Nephron progenitor cell (in vitro differentiated cells): ENCODE measurements at places on chromosomes 2 and 18.

- DNase-seq = no peak
These were observed 10.8 kb downstream of the GBX2 start for GRCh38 chr2:236157366-236157765.

DNA sequence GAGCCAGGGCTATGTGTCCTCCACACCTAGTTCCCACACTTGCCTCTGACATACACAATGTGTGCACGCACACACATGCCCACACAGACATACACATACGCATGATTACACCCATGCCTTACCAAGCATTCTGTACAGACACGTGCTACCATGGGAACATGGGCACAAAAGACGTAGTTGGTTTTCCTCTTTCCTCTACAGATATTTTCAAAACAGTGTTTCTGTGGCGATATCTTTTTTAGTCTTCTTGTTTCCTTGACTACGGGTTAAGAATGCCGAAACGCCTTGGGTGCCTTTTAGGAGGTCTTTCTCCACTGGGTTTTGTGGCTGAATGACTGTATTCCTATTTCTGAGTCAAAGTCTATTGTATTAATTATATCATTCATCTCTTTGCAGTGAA, 75.5 kb upstream of the SPTBN1 start:
- no peak for DNase-seq

DNA sequence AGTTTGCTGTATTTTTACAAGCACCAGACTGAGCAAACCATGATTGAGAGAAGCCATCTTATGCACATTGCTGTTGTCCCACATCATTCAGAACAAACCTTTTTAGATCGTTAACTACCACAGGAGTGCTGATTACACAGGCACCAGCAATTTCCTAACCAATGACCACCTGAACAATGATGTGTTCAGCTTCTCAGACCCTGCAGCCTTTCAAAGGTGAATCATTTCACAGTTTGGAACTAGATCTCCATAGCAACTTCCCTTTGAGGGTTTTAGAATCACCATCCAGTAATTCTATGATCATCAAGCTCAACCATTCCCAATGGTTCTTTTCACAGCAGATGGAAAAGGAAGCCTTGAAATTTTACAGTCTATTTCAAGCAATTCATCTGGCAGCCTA, 71.4 kb downstream of the OLA1 start:
- DNase-seq = no peak

DNA sequence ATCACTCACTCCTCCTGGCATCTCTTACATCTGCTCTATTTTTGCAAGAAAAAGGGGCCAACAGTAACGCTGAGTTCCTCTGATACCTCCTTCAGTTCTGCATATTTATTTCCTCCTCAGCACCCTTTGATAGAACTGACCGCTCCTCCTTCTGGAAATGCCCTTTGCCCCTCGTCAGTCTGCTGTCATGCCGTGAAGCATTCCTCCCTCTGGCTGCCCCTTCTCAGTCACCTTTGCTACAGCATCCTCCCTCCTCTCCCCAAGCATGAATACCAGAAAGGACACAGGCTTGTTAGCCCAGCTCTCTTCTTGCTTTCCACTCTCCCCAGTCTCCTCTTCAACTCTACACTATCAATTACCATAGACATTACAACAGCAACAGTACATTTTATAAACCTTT, 135.4 kb downstream of the NBAS start:
- peak; percentile 33 for DNase-seq

- no peak for DNase-seq
These were observed 84.5 kb upstream of the ODC1 start for GRCh38 chr2:10532638-10533101.

DNA sequence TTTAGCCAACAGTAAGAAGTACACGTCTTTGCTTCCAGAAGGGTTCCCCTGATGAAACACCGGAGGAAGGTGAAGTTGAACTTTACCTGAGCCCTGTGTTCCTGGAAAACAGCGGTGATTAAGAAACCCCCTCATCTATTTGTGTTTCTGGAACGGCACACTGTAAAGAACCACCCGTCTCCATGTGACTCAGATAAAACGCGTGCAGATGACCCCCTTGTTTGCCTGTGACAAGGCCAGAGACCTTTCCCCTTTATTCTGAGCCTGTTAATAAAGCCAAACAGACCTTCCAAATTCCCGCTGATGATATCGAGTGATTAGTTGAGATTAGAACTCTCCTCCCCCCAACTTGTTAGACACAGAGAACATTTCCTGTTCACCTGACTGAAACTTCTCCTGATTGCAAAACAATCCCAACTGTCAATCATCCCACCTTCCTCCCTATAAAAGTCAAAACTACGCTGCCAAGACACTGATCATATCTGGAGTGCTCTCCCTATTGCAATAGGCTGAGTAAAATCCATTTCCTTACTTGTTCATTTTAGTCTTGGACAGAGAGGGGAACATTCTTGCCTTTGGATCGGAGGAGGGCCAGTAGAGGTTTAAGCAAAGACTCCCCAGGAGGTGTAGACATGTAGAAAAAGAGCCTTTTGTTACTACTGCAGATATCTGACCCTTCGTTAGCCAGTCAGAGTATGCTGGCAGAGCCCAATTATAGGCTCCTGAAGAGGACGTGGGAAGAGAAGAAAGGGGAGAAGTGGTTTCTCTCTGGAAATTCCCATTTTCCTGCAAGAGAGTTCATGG, 914 bp upstream of the IWS1 start:
- no peak for DNase-seq

DNA sequence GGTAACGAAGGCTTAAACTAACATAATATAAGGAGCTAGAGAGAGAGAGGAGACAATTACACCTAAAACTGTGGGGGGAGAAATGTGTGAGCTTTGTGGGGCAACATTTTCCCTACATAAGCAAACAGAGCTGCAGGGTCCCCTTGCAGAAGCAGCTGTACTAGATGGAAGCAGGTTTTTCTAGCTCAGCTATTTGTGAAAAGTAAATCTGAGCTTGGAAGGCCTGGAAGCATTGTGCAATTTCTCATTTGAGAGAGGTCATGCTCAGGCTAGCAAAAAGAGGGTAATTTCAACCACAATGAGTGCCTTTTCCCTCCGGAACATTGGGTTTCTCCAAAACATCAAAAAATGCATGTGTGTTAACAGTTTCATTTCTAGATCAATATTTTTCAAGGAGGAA, 130.0 kb downstream of the ARL4C start:
- no peak for DNase-seq

- no peak for DNase-seq
These were observed 177.1 kb upstream of the HAAO start for GRCh38 chr2:42969231-42970150.

DNA sequence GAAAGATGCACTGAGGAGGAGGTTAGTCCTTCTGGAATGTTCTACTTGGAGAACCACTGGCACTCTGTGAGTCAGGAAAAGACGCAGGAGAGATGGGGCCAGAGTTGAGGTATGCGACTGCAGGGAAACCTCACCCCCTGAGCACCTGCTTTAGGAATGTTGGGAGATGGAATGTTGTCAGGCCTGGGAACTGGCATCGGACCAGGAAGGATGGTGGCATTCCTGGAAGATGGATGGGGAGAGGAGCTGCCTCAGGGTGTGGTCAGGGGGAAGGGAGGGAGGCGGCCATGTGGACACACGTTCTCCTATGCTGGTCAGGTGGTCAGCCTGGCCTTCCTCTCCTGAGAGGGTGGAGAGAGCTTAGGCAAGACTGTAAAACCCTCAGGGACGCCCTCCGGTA, 146.3 kb downstream of the CELF4 start:
- no peak for DNase-seq

GRCh38 chr2:11748861-11749645, 2.6 kb downstream of the LPIN1 start:
- no peak for DNase-seq

- DNase-seq = no peak
These were observed 120.1 kb upstream of the EML6 start for GRCh38 chr2:54603357-54603756.

GRCh38 chr2:11832531-11832930, 86.1 kb downstream of the LPIN1 start:
- no peak for DNase-seq

GRCh38 chr2:235498946-235499812, 5.3 kb downstream of the AGAP1 start:
- DNase-seq = no peak

GRCh38 chr18:13125191-13125590, 93.4 kb upstream of the LDLRAD4 start:
- DNase-seq = no peak
